Transverse colon (tissue), 4 donors: ENCODE measurements at places on chromosomes 2 and 18. TPM values are rescaled to one million over a fixed set of nuclear protein-coding genes. Genes with fewer than 3 reads are reported as not detected.
A peak's percentile ranks its signal among the peaks of the same experiment; 100 is the strongest.

DNA sequence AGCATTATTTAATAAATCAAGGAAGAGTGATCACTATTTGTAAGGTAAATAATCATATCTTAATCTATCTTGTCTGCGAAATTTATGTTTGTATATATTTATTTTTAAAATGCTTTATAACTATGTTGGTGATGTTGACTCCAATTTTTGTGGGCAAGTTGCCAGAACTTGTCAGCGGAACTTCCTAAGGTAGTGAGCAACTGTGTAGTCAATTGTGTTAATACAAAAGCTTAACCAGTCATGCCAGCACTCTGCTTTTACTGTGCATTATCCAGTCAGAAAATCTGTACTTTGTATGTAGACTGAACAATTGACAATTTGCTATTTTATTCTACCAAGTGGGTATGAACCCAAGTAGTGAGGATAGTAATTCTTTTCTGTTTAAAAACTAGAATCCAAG lies 61.9 kb upstream of the RND3 start:
- DNase-seq = no peak

GRCh38 chr2:39432701-39433100 lies 4.4 kb downstream of the MAP4K3 start:
- DNase-seq = no peak

DNA sequence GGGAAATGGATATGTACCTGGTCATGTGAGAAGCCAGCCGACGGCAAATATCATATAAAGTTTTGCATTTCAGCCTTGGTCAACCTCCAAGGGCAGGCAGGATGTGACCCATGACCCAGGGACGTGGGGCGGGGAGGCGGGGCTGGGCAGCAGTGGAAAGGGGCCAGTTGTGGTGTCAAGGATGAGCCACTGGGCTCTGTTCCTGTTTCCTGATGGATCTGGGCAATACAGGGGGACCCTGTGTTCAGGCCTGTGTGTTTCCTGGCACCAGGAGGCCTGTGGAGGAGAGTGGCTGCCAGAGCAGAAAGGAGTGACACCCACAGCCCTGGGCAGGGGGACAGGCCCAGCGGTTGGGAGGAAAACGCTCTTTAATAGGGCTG lies 106.9 kb downstream of the GATA6 start:
- DNase-seq = no peak

GRCh38 chr2:54387059-54387991 lies 68.8 kb upstream of the SPTBN1 start:
- no peak for DNase-seq

DNA sequence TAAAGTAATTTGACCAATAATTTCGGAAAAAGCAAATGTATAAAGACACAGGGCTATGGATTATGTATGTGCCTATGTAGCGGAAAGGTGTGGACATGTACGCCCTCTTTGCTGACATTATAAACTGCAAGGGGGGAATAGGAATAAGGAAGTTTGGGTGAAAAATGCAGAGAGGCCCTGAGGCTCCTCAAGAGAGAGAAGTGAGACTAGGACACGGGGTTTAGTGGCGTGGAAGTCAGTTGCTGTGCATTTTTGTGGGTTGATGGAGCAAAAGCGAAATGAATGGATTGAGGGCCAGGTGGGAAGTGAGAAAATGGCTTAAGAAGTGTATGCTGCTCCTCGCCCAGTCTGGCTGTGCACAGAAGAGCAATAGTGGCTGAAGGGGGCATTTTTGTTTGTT lies 96.2 kb upstream of the B3GNT7 start:
- DNase-seq = no peak

DNA sequence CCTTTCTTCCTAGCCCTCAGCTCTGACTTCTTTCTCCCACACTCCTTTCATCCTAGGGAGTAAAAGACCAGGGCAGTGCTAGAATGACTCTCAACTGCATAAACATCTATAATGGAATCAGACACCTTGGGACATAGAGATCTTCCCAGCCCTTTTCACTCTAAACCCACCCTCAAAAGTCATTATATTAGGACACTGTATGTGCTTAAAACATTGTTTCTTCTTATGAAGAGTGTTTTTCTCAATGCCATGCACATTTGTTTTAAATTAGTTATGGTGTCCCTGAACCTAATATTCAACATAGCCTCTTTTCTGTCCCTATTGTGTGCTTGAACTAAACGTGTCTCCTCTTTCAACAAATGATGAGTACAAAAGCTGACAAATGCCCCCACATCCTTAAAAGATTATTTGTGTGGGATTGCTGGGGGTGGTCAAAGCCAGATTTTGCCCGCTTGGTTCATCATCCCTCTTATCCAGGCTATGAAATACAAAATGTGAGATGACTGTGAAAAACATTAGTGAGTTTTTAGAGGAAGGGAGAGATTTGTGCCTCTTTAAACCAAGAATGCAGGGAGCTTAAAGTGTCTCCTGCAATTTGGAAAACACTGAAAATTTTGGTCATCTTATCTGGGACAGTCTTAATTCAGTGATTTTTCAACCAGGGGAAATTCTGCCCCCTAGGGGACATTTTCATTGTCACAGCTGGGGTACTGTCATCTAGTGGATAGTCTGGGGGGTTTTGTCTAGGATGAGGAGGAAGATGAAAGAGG lies 29.0 kb downstream of the SERPINB5 start:
- DNase-seq = peak; percentile 28

- DNase-seq = no peak
Observed at GRCh38 chr2:128155970-128156369, 65.0 kb downstream of the UGGT1 start.

DNA sequence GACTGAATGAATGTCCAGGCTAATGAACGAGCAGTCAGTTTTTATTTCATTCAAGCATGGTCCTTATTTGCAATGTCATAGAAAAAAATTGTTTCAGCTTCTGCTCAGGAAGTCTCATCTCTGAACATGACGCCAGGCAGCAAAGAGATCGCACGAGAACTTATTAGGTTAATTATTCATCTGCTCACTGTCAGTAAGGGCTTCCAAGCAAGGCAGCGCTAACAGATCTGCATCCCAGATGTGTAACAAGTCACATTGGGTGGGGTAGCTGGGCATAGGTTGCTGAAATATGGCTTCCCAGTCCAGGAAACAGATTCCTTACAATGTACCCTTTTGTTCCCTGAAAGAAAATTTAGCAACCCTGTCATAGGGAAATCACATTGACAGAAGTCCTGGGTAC lies 63.5 kb downstream of the ANKRD44 start:
- DNase-seq = no peak

DNA sequence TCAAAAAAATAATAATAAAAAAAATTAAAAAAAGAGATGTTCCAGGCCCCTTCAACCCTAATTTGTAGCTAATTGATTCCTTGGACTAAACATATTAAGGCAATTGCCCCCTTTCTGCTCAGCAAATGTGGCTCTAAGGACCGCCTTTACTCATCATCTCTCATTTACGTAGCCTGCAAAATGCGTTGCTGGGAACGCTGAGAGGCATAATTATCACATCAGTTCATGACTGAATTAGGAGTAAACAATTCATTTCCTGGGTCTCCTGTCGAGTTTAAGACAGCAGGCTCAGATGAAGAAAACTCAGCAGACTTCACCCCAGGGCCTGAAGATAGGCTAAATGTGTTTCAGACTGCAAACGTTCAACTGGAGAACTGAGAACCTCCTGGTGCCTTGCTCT lies 413.5 kb downstream of the NBAS start:
- DNase-seq = no peak

GRCh38 chr2:20647738-20648137 lies 3.2 kb downstream of the HS1BP3 start:
- no peak for DNase-seq

DNA sequence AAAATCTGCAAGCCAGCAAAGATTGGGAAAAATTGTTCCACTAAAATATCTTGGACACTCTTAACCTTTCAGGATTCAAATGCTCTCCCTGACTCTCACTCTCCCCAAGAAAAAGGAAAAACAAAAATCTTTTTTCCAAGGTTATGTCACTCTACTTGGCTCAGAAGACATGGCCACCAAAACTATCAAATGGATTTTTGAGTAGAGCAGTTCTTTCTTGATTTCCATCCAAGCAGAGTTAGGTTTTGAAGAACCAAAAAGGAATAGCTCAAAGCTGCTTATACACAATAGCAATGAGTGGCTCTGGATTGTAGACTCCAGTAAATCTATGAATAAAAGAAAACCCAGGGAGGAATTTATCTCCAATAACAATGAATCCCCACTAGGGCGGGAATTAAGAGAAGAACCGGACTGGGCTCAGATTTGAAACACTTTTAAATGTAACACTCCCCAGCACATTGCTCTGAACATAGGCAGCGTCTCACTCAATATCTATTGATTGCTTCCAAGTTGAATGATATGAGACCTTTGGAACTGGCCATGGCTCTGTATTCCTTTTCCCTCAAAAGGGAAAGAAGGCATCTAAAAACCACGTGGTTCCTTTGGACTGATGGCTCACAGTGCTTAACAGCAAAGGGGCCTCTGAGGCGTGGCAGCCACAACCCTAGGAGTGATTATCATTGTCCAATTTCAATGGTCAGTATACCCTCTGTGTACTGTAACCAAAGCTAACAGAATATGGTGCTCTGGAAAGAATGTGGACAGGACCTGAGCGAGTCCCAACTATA lies 68.3 kb downstream of the SPRED2 start:
- DNase-seq = no peak

DNA sequence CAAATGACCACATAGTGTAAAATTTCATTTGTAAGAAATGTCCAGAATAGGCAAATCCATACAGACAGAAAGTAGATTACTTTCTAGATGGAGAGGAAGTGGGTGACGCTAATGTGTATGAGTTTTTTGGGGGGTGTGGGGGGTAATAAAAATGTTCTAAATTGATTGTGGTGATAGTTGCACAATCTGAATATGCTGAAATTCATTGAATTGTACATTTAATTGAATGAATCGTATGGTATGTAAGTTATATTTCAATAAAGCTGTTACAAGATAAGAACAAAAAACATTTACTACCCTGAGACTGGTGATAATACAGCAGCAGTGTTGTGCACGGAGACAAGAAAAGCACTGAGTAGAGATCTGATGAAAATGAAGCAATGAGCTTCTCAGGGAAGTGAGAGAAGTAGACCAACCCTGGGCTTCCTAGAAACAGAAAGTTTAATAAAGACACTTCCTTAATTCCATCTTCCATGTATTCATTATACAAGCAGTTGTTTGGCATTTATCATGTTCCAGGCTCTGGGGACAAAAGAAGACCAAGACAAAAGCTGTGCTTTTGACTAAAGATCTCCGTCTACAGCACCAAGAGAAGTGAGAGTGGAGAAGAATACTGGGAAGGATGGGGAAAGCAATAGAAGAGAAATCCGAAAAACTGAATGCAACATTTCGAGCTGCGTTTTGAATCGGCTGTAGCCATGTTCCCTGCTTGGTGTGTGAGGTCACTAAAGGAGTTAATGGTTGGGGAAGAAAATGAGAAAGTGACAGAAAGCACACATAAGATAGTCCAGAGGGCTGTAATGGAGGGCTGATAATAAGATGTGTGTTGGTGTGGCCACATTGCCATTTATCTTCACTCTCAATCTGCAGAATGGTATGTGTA lies 1.8 kb upstream of the PDE11A start:
- DNase-seq = no peak

GRCh38 chr2:94986392-94986963 lies 39.0 kb upstream of the MAL start:
- peak; percentile 34 for DNase-seq

DNA sequence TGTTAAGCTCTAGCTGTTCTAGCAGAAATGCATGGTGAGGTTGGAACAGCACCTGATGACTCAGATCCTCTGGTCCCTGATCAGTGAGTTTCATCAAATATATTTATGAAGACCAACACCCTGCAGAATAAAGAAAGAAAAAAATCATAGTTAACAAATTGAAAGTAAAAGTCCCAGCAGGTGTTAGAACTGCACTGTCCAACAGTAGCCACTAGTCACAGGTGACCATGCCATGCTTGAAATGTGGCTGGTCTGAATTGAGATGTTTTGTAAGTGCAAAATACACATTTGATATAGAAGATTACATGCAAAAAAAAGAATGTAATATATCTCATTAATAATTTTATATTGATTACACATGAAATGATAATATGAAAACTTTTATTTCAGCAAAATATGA lies 1010.7 kb upstream of the ZEB2 start:
- DNase-seq = no peak

- no peak for DNase-seq
Observed at GRCh38 chr2:2855297-2855696, 522.3 kb downstream of the EIPR1 start.

DNA sequence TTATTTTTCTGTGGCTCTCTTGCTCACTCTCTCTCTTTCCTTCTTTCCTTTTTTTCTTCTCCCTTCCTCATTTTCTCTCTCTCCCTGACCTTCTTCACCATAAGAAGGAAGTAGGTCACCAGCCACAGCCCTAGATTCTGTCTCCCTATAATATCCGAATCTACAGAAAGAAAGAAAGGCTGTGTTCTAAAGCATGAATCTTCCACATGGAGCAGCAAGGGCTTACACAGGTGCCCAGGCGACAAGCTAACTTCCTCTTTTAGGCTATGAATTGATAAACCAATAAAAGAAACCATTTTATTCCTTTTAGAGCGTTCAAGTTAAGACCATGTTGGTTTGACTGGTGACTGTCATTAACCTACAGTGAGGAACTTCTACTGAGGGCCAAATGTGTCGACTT lies 49.3 kb downstream of the CACNB4 start:
- DNase-seq = no peak

DNA sequence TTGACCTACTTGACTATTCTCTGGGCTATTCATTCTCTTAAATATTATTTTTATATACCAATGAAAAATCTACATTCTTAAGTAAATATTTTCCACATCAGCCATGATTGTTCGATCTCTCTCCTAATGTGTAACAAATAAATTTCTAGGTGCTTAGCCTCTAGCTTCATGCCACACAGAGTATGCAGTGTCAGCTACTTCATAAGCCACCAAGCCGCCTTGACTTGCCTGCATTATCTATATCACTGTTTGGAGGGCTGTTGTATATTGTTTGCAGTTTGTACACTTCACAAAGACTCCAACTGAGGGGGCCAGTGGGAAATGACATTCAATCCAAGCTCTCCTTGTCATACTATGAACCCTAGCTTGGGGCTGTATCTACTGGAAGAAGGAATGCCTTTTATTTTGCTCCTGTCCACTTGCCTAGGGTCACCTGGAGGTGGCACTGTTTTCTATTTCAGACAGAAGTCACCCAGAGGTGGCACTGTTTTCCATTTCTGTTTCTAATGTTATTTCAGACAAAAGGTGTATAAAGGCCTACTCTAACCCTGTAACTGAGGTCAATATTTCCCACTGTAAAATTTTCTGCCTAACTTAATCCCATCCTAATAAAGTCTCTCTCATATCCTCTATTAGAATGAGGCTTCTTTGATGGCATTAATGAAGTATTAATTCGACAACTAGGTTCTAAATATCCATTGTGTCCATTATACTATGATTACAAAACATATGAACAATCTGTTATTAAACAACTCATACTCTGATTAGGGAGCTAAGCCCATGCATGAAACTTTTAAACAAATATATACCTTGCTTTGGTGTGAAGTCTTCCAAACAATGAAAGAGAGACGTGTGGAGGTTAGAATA lies 36.4 kb downstream of the COL5A2 start:
- DNase-seq = peak; percentile 24

Gene CYS1
- 2.9 TPM for total RNA-seq

Gene C2orf80
- total RNA-seq = not detected

Gene DAW1
- not detected for total RNA-seq

Gene GAL3ST2
- total RNA-seq = 50.8 TPM

Gene ELOA2
- total RNA-seq = not detected

Gene LDLRAD4
- 85.4 TPM for total RNA-seq

Gene AQP12B
- 0.55 TPM for total RNA-seq

Gene ACTG2
- total RNA-seq = 679 TPM

Gene LMAN2L
- 20.9 TPM for total RNA-seq
